ENCODE measurements at places on chromosomes 4 and X.

GRCh38 chrX:71543316-71543715 lies 10.4 kb downstream of the OGT start:
- peak; percentile 67 for DNase-seq

- no peak for DNase-seq
These were observed 79.2 kb downstream of the GRIA3 start for GRCh38 chrX:123263270-123263669.

- DNase-seq: no peak
These were observed 128.6 kb upstream of the FTHL17 start for GRCh38 chrX:31200430-31200829.

DNA sequence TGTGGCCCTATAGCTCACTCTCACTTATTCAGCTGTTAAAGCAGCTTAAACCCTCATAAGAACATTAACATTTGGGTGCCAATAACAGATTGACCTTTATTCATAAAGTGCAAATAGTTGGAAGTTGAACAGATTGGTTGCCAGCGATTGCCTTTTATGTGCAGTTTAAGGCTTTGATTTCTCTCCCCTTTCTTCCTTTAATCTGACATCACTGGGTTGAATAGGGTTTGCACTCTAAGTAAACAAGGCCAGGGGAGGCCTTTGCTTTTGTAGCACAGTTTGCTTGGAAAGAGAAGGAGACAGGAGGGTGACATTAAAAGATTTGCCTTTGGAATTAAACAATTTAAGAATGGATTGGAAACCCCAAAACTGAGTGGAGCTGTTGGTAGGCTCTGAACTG lies 114.3 kb downstream of the NKX6-1 start:
- no peak for DNase-seq

DNA sequence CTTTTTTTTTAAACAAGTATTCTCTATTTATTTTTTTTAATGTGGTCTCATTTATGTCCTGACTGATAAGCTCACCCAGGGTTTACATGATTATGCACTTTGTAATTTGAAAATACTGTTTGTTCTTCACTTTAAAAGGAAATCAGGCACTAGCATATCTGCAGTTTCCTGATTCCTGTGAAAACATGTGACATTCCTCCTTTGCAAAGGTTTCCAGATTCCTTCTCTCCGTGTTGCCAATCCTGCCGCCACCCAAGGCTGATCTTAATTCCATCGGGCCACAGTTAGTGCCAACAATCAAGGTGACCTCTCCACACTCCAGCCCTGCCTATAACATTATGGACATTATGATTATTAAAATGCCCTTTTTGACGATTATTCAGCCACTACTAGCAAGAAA lies 225.4 kb downstream of the PCDH7 start:
- DNase-seq: no peak

DNA sequence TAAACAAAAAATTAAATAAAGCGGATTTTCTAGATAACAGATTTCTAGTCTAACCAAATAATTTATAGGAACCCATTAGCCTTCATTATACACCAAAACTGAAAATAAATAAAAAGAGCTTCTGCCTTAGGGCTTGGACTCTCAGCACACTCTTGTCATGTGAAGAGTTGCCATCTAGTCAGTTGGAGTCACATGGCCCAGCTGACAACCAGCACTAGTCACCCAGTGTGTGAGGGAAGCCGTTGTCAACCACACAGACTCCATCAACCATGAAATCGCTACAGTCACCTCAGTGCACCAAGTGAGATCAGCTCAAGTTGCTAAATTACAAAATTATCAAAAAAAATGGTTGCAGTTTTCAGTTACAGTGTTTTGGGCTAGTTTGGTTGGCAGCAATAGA lies 470.0 kb downstream of the GASK1B start:
- DNase-seq: no peak

DNA sequence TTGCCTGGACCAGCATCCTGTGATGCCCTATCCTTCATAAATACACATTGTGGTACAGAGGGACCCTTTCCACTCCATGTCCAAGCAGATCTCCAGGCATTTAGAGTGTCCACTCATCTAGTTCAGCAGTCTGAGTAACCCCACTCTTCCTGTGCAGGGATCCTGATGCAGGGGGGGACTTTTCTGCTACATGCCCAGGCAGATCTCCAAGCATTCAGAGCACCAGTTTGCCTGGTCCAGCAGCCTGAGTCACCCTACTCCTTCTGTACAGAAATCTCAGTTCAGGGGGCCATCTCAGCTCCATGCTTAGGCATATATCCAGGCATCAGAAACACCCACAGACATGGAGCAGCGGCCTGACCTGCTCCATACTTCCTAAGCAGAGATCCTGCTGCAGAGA lies 1089.8 kb downstream of the FAT4 start:
- no peak for DNase-seq

DNA sequence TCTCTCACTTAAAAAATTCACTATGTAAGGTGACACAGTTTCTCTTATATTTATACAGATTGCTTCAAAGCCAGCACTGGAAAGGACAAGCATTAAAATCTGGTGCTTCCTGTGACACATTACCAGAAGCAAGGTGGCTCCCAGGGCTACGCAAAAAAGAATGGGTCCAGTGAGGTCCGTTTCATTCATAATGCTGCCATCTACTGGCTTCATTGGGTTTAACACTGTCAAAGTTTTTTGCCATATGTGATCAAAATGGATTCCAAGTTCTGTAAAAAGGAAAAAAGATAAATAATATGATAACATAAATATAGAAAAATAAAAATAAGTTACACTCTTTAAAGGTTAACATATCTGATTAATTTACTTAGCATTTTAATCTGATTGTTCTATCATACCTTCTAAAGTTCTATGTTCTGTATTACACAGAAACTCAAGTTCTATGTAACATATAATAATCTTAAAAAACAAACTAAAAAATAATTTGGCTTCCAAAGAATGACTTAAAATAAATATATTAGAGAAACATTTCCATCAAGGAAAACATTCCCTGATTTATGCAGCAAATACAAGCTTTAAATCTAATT lies 22.1 kb downstream of the YIPF7 start:
- peak; percentile 61 for DNase-seq

GRCh38 chrX:25012433-25012735 lies 3.4 kb downstream of the ARX start:
- no peak for DNase-seq

DNA sequence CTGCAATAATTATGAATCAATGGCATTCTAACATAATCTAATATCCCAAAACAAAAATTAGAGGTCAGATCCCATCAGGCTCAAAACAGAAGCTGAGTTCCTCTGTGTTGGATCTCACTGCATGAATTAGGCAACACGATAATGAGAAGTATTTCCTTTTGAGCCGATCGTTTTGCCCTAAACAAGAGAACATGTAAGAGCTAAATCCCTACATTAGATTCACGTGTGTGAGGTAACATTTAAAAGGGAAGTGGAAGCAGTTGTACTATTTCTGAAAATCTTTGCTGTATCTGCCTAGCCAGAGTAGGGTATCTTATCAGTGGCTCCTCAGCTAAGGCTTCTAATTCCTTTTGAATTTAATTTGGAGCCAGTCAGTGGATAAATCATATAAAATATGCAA lies 115.6 kb downstream of the C4orf51 start:
- peak; percentile 36 for DNase-seq

GRCh38 chr4:47463235-47463956 lies at the start of gene COMMD8:
Gene COMMD8, minus strand, starts transcription at chr4:47463702. Its CDS starts 51 bp downstream, at chr4:47463651.
- peak; percentile 99 for DNase-seq

GRCh38 chr4:6154875-6155274 lies 45.5 kb downstream of the JAKMIP1 start:
- DNase-seq: no peak

DNA sequence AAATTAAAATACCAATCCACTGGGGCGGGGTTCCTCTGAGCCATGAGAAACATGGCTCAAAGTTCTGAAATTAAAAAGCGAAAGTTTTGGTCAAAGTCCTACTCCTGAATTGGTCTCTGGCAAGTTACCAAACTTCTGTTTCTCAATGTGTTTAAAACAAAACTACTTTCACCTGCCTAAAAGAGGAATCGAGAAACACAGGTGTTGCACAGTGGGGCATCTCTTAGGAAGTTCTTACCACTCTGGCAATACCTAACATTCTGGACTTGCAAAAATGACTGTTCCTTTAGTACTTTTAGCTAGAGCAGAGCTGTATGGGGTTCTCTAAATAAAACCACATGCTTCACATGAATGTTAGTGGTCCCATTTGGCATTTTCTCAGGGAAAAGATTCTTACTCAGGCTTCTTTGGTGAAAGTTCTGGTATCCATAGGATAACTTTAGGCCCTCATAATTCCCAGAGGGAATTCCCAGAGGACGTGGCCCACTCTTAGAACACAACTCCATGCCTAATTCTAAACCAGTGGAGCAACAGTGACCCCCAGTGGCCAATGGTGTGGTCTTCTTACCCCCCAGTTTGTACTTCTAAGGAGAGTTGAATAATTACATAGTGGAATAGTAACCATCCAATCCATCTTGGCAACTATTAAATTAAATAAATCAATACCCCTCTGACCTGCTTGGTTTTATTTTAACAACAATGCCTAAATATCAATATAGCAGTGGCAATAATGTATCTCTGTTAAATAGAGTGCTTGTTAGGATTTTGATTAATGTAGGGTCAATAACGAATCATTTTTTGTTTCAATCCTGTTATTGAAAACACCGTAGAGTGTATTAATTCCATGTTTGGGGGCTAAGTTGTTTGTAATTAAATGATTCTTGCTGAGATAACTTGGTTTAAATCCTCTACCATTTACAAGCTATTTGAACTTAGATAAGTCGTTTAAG lies 21.9 kb downstream of the BMP3 start:
- DNase-seq: peak; percentile 46

DNA sequence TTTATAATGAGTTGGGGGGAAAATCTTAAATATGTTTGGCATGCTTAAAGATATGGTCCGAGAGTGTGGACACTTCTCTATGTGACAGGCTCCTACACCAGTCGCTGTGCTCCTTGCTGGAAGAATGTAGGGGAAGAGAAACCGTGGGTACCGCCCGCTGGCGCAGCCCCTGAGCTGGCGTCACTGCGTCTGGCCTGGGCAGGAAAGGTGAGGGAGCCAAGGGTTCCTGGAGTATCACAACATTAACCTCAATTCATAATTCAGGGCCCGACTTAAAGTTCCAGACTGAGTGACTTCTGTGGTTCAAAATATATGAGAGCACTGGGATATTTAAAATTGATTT lies 95.1 kb downstream of the GATB start:
- DNase-seq: no peak

GRCh38 chr4:170652571-170652970 lies 562.8 kb upstream of the AADAT start:
- DNase-seq: no peak

DNA sequence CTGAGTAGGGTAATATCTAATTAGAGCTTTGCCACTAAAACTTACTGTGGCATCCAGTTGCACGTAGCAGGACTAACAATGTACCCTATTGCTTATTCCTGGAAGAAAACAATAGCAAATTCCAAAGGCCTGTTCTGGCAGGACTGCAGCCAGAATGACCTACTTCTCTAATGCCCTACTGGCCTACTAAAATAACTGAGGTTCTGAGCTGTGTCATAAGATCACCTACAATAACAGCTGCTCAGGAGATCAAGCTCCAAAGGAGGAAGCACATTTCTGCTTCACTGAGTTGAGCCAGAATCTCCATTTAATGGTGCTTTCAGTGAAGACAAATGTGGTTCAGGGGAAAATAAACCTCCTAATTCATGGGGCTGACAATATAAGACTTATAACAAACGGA lies 42.2 kb upstream of the CXCL8 start:
- no peak for DNase-seq

DNA sequence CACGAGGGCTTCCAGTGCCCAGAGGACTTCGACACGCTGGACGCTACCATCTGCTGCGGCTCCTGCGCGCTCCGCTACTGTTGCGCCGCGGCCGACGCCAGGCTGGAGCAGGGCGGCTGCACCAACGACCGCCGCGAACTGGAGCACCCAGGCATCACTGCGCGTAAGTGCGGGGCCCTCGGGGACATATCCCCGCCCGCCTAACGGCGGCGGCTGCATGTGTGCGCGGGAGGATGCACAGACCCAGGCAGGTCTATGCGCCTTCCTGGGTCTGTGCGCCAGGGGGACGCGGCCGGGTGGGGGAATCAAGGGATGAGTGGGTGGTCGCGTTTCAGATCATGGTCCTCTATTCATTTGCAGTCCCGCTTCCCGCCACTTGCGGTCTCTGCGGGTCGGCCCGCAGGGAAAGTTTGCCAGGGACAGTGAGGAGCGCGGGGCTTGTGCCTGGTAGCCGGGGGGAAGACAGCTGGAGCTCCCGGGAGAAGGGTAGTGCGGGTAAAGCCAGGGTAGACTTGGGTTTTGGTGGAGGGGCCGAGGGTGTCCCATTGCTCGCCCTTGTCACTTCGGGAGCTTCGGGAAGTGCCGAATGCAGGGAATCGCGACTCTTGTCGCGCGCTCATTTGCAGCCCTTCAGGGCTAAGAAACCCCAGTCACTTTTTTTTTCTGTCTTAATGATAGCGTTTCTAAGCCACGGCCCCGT lies 1.0 kb downstream of the SHISA3 start:
- no peak for DNase-seq

DNA sequence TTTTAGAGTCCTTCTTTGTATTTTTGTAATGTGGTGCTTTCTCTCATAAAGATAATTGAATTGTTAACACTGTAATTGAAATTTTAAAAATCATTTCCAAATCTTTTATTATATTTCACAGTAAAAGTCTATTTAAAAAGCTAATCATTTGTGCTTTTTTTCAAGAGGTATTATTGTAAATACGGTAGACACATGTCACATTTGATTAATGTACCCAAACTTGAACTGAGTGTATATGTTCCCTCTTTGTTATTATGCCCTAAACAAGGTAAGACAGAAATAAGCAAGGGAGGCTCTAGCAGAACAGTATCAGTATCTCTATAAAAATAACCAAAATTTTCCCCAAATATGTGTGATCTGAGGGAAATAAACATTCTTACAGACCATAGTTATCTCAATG lies 21.5 kb upstream of the LARP1B start:
- no peak for DNase-seq

DNA sequence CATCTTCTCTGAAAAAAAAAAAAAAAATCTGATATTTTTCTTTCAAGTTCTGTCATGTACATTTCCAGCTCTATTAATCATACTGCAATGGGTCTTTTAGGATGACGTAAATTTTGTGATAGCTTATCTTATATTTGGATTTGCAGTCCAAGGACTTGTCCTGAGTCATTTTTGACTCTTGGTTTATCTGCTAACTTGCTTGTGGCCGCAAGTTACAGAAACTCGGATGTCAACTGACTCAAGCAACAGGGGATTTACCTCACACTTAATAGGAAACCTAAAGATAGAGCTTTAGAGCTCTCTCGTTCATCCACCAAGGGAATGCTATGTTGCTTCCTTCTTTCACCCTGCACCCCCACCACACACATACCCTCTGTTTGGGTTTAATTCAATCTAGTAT lies 1433.8 kb upstream of the TENM3 start:
- DNase-seq: no peak

GRCh38 chr4:124055896-124056295 lies 656.6 kb downstream of the ANKRD50 start:
- no peak for DNase-seq

DNA sequence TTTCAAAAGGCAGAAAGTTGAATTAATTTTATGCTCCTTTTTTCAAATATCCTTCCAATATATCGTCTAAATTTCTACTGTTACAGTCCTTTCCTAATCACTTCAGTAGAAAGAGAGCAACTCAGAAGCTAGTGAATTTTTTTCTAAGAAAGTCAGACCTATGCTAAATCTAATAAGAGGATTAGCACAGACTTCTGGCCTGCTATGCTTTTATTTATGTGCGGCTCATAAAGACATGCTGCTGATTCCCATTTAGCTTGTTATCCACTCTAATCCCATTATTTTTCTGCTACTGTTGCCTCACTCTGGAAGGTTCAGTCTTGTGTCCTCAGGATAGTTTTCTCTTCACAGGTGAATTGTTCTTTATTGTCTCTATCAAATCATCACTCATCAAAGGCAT lies 473.5 kb upstream of the FAM241A start:
- DNase-seq: no peak

All from suppressor macrophage treated with lipopolysaccharide for 1 hour (primary cell).